A549 treated with Mapracorat at 1 μM for 4 hours (cell line): ENCODE measurements at places on chromosomes 11 and 22. TPM values are rescaled to one million over a fixed set of nuclear protein-coding genes. Genes with fewer than 3 reads are reported as not detected.

ADM2 gene
- total RNA-seq: 0.44 to 0.68 TPM (median 0.51 TPM) in 5 replicates

GPR83 gene
- 0.05 to 0.07 TPM (median 0.06 TPM) in 5 replicates for total RNA-seq

CARD16 gene
- total RNA-seq: not detected in 5 replicates

CYTH4 gene
- 0.38 to 0.73 TPM (median 0.56 TPM) in 5 replicates for total RNA-seq

POTEH gene
- not detected in 5 replicates for total RNA-seq
